ENCODE measurements at places on chromosomes 3 and 15.
A peak's percentile ranks its signal among the peaks of the same experiment; 100 is the strongest.

- peak; percentile 38 for DNase-seq
These were observed 135.8 kb downstream of the CHSY1 start for GRCh38 chr15:101115786-101116680.

DNA sequence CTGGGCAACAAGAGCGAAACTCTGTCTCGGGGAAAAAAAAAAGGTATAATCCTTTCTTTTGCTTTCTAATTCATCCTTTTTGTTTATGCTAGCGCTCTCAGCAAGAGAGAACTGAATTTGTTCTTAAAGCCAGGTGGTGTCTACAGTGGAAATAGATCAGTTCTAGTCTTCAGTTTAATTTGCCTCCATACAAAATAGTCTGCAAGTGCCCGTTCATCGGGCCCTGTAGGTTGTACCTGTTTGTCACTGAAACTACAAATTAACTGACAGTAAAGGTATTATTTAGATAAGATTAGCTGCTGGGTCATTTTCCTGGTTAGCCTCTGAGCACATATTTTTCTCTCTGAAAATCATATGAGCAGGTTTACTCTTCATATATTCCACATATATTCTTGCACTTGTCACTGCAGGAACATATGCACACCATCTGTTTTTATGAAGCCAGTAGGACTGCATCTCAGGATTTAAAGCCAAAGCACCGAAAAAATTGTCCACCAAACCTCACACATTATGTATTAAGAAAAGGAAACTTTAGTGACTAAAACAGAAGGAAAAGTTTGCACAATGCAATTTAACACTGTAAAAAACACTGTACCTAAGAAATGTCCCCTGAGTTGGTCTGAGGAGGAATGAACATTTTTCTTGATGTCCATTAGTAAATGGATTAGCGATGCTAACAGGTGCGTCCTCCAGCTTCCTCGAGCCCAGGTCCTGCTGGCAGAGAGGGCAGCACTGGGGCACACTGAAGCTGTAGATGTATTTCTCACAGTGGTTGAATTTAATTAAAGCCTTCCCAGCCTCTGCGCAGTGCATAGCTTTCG, 437 bp downstream of the MKRN2OS start:
- no peak for DNase-seq

GRCh38 chr15:70882361-70882760, 9.9 kb downstream of the THAP10 start:
- DNase-seq, result no peak

GRCh38 chr3:46091046-46091445, 63.8 kb upstream of the XCR1 start:
- DNase-seq, result no peak

DNA sequence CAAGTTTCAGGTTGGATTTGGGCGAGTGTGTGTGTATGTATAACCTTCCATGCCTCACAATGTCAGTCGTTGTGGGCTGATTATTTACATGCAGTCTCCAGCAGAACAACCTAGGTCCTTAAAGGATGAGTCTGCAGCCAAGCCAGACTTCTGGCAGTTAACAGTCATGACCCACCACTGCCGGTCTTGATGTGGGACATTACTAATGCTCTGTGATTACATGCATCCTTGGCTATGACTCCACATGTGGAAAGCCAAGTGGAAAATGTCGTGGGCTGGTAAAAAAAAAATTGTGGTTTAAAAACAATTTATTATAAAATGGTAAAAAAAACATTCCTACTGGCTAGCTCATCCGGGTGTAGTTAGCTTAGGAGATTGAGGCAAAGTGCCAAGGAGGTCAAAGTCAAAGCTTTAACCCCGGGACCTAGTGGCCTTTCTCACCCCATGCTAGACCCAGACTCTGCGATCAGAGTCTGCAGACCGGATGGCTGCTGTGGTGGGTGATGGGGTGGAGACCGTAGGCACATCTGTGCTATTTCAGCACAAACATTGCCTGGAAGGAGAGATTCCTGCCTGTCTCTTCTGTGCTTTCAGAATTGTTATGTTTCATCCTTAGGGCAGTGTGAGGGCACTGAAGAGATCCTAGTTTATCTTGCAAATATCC, 6.8 kb downstream of the RARRES1 start:
- DNase-seq, result no peak

- DNase-seq, result no peak
These were observed 23.8 kb upstream of the SNX22 start for GRCh38 chr15:64127521-64128270.

GRCh38 chr3:152779653-152780052, 55.3 kb upstream of the P2RY1 start:
- no peak for DNase-seq

DNA sequence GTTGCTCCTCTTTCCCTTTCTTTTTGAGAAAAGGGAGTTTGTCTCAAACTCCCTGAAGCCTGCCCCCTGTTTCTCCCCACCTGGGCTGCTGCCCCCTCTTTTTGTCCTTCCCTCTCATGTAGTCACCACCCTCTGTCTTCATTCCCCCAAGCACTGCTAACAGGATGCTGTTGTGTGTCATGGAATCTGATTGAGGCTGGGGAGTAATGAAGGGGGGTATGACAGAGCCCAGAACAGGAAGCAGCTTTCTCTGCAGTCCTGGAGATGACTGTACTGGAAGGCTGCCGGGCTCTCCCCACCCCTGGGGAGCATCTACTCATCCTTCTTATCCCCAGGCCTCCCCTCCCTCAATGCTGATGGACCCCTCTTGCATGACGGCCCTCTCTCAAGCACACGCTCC, 181.6 kb downstream of the ABHD5 start:
- no peak for DNase-seq

- DNase-seq, result no peak
These were observed 338.3 kb upstream of the ZNF385D start for GRCh38 chr3:22089284-22089683.

DNA sequence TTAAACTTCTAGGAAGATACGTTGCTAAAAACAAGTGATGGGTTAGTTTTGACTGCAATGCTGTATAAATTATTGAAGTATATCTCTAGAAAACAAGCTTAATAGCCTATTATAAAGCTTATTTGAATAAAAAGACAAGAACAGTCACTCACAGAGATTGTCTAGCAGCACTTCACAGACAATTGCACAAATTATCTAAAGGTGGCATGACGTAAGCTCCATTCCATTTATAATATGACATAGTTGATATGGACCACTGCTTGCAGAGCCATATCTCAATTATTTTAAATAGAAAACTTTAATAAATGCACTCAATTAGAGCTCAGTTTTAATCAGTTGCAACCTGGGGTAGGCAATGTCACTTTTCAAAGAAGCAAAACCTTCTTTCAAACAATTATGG, 319.9 kb upstream of the GBE1 start:
- DNase-seq, result no peak

DNA sequence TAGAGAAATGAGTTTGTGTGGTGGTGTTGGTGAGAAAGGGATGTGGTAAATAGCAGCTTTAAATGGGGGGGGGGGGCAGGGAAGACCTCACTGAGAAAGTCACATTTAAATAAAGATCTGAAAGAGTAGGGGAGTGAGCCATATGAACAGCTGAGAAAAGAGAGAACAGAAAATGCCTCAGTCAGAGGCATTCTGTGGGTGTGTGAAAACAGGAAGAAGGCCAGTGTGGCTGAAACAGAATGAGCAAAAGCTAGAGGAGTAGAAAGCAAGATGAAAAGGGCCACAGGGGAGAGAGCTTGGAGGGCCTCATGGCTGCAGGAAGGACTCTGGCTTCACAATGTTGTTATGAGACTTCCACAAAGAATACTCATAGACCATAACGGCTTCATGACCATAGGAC, 783.3 kb downstream of the ZPLD1 start:
- DNase-seq, result no peak

Data from right renal cortex interstitium (tissue), 3 donors.